Muscle of back (tissue), 13 donors: ENCODE measurements at places on chromosomes 12 and 14. TPM values are rescaled to one million over a fixed set of nuclear protein-coding genes. Genes with fewer than 3 reads are reported as not detected.

Gene NUP37
- polyA plus RNA-seq = 15.4 TPM

Gene COQ10A
- 13.8 TPM for polyA plus RNA-seq

Gene DEPDC4
- polyA plus RNA-seq = 1.4 TPM

Gene ACTN1
- 42.0 TPM for polyA plus RNA-seq

Gene PLA2G1B
- polyA plus RNA-seq = not detected

Gene RNASE7
- polyA plus RNA-seq = not detected

Gene TMPRSS12
- not detected for polyA plus RNA-seq

Gene CACNA2D4
- polyA plus RNA-seq = 3.6 TPM

Gene GUCY2C
- 0.20 TPM for polyA plus RNA-seq

Gene ARID4A
- polyA plus RNA-seq = 14.0 TPM

Gene ACSS3
- 10.1 TPM for polyA plus RNA-seq

Gene BICDL1
- polyA plus RNA-seq = 2.9 TPM

Gene PSMB5
- 216 TPM for polyA plus RNA-seq

Gene PTGER2
- 1.1 TPM for polyA plus RNA-seq

Gene FAM90A1
- polyA plus RNA-seq = 0.55 TPM

Gene AQP6
- 0.15 TPM for polyA plus RNA-seq

Gene ABHD4
- polyA plus RNA-seq = 20.1 TPM
